Colonic mucosa (tissue), 4 donors: ENCODE measurements at places on chromosomes 1 and 21. TPM values are rescaled to one million over a fixed set of nuclear protein-coding genes. Genes with fewer than 3 reads are reported as not detected.
A peak's percentile ranks its signal among the peaks of the same experiment; 100 is the strongest.

DNA sequence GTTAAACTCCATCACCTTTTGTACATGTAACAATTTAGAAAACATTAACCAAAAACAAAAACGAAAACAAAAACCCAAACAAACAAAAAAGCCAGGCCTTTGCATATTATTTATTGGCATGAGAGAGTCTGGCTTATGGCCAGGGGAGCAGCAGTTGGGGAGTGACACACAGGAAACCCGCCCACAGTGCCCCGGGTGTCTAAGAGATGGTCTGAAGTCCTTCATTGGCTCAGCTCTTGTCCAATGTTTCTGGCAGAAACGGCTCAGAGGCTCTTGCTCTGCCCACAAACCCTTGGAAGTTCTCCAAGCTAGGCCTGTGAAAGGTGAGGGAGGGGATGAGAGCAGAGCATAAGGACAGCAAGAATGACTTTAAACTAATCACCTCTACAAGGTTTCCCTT, 131.5 kb downstream of the CNIH3 start:
- H3K27ac ChIP-seq = no peak overlapping the region
- no peaks in the 10 kb centered on the region for H3K27me3 ChIP-seq
- H3K4me3 ChIP-seq = no peak overlapping the region
- H3K4me1 ChIP-seq = no peaks in the 10 kb centered on the region
- no peak for DNase-seq

GRCh38 chr1:27928216-27928954, 6.4 kb upstream of the SMPDL3B start:
- DNase-seq = no peak
- no peak overlapping the region for H3K27ac ChIP-seq
- no peaks in the 10 kb centered on the region for H3K27me3 ChIP-seq

GRCh38 chr1:40380817-40381216, 7.3 kb downstream of the SMAP2 start:
- H3K27ac ChIP-seq = peak overlapping the region; percentile 39
- H3K4me1 ChIP-seq = peaks cover 9% of the 10 kb centered on the region
- H3K36me3 ChIP-seq = no peaks in the 10 kb centered on the region
- H3K27me3 ChIP-seq = no peaks in the 10 kb centered on the region
- DNase-seq = no peak

DNA sequence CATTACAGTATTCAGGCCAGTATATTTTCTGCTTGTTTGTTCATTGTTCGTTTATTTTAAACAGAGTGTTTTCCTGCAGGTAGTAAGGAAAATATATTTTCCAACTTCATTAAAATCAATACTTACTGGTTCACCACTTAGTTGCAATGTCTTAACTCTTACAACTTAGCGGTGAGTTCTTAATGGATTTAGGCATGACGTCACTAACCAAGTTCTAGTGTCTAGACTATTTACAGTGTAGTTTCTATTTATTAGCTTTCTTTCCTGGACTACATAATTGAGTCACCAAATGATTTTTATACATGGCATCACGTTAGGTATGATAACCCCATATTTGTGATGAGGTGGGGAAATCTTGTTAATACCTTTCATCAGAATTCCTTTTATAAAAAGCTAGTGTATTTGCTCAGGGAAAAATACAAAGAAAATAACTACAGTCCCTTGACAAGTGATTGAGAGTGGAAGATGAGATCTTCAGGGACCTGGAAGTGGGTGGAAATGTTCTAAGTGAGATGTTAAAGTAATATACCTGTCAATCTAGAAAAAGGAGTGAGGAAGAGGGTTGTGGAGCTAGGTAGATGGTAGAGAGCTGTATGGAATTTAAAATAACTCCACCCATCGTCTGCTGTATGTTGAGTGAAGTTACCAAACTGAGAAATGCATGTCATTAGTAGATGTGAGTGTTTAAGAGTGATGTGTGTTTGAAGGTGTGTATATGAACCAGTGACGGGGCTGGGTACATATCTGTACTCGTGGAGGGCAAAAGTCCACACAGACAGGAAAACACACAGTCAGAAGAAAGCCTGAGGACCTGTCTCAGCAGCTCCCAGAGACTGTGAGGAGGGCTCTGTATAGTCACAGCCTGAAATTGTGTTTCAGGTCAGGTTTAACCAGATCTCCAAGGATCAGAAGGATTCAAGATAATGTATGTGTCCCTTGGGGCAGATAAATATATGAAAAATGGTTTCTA, 197.6 kb upstream of the ADAMTS5 start:
- no peak overlapping the region for H3K27ac ChIP-seq
- no peaks in the 10 kb centered on the region for H3K4me1 ChIP-seq
- no peaks in the 10 kb centered on the region for H3K36me3 ChIP-seq
- H3K4me3 ChIP-seq = no peak overlapping the region

The LGR6 gene
- total RNA-seq = 1.6 TPM

The HJV gene
- total RNA-seq = not detected

The KCNE2 gene
- 1.1 TPM for total RNA-seq

The ADAMTS4 gene
- total RNA-seq = 14.0 TPM
